ENCODE measurements at places on chromosomes 1 and 21. TPM values are rescaled to one million over a fixed set of nuclear protein-coding genes. Genes with fewer than 3 reads are reported as not detected.
A peak's percentile ranks its signal among the peaks of the same experiment; 100 is the strongest.

DNA sequence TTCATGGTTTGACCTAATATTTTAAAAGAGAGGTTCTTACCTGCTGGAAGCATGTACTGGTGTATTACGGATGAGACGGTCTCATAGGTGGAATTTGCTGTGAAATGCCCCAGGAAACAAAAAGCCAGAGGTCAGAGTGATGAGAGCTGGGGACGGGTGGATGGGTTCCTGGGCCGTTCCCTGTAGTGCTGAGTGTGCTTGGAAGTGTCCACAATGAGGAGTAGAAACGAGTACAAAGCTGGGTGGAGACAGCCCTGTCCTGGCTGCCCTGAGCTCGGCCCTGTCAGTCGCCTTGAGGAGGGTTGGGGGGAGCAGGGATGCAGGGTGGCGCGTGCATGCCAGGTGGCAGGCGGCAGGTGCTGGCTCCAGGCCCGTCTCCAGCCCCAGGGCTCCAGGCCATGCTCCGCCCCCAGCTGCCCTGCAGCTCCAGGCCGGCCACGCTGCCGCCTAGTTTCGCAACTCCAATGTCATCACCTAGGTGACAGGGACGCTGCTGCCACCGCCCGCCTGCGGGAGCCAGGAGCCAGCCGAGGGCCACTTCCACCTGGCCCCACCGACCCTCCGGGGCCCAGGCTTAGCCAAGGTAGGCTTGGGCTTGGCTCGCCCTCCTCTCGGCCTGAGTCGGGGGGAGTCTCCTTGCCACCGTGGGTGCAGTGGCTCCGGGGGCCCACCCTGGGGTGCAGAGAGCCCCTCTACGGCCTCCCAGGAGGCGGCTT is 16.4 kb downstream of the TP73 start:
- no peak overlapping the region for H3K4me3 ChIP-seq
- no peak overlapping the region for H3K27ac ChIP-seq
- no peaks in the 10 kb centered on the region for H3K36me3 ChIP-seq
- DNase-seq: peak; percentile 86
- peaks cover 9% of the 10 kb centered on the region for H3K4me1 ChIP-seq
- H3K27me3 ChIP-seq: no peaks in the 10 kb centered on the region

DNA sequence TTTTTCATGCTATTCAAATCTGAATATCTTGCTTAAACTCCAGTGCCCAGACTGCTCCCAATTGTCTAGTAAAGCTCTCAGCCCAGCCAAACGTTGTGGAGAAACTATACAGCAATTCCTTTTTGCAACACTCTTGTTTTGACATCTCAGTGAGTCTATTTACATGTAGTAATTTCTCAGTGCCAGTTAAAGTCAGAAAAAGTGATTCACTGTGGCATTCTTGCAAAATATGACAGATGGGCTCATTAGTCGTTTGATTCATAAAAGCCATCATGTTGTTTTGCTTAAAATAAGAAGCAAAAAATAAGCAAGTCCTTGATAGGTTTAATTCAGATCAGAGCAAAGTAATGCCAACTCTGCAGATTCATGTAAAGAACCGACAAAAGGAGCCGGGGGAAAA is 20.7 kb upstream of the TMPRSS15 start:
- no peak overlapping the region for H3K4me3 ChIP-seq
- peaks cover 4% of the 10 kb centered on the region for H3K27me3 ChIP-seq
- H3K27ac ChIP-seq: no peak overlapping the region
- H3K36me3 ChIP-seq: no peaks in the 10 kb centered on the region
- H3K4me1 ChIP-seq: no peaks in the 10 kb centered on the region
- no peak for DNase-seq

GRCh38 chr1:109089242-109090015 is 1.1 kb upstream of the TMEM167B start:
- DNase-seq: no peak
- H3K4me1 ChIP-seq: peaks cover 37% of the 10 kb centered on the region
- H3K4me3 ChIP-seq: peak overlapping the region; percentile 77
- H3K27ac ChIP-seq: no peak overlapping the region
- H3K36me3 ChIP-seq: peaks cover 9% of the 10 kb centered on the region
- no peaks in the 10 kb centered on the region for H3K27me3 ChIP-seq

The LRRC52 gene
- total RNA-seq: not detected

The OLFML2B gene
- 120 TPM for total RNA-seq
